ENCODE measurements at places on chromosomes 13 and 19.
A peak's percentile ranks its signal among the peaks of the same experiment; 100 is the strongest.

- no peak for DNase-seq
Measured at GRCh38 chr19:2217591-2217990, 18.5 kb downstream of the PLEKHJ1 start.

DNA sequence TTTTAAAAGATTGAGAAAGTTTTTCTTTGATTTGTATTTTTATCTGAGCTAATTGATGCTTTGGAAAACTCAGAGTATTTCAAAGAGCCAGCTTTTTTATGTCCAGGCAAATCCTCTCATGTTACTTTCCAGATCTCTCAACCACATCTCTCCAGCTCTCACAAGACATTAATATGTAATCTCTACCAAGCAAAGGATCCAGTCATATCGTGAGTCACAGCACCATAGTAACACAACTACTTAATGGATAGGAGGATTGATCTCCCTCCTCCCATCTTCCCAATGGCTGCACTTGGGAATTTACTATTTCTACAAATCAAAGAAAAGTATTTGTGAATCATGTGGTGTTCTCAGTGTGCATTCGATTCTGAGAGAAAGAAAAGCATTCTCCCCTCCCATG is 63.3 kb downstream of the POU4F1 start:
- no peak for DNase-seq

DNA sequence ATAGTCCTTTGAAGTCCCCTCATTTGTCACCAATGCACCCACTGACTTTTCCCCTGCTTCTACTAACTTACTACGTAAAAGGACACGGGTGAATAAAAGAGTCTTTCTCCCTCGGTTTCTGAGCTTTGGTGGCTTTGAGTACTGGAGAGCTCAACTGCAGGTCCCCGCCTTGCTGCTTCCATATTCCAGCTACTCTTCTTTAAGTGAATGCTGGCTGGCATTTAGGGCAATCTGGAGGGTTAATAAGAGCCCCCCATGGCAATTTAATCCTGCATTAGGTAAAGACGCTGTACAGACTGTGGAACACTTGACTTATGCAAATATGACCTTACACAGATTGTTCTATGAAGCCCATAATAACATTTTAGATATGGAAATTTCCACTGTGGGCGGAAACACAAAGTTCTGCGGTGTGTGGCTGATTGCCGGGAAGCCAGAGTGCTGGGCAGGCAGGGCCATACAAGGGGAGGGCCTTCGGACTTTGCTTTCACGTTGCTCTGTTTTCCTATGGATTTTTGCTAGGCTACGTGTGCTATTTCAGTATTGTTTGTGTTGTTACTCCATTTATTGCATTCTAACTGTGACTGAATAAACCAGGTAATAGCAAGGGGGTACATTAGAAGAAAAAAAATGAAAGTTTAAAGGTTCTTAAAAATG is 97.5 kb downstream of the SLC10A2 start:
- DNase-seq = no peak

DNA sequence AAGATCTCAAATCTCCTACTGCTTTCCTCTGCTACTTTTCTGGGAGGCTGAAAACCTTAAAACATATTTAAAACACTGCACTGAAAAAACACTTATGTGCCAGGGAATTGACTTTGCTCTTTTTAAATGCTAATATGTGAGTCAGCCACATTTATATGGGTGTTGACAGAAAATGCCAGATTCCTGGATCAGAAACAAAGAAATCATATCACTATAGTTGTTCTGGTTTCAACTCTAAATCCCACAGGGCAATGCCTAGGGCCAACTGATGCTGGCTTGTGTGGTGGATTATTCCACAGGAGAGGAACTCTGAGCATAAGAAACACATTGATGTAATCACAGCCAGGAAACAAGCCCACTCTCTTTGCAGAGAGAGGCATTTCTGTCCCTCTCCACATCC is 1439.0 kb upstream of the SPRY2 start:
- peak; percentile 8 for DNase-seq

DNA sequence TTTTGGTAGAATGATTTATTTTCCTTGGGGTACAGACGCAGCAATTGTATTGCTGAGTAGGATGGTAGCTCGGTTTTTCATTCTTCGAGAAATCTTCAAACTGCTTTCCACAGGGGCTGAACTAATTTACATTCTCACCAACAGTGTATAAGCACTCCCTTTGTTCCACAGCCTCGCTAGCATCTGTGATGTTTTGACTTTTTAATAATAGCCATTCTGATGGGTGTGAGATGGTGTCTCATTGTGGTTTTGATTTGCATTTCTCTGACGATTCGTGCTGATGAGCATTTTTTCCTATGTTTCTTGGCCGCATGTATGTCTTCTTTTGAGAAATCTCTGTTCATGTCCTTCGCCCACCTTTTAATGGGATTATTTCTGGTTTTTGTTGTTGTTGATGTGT is 54.8 kb upstream of the UQCRFS1 start:
- DNase-seq = no peak

DNA sequence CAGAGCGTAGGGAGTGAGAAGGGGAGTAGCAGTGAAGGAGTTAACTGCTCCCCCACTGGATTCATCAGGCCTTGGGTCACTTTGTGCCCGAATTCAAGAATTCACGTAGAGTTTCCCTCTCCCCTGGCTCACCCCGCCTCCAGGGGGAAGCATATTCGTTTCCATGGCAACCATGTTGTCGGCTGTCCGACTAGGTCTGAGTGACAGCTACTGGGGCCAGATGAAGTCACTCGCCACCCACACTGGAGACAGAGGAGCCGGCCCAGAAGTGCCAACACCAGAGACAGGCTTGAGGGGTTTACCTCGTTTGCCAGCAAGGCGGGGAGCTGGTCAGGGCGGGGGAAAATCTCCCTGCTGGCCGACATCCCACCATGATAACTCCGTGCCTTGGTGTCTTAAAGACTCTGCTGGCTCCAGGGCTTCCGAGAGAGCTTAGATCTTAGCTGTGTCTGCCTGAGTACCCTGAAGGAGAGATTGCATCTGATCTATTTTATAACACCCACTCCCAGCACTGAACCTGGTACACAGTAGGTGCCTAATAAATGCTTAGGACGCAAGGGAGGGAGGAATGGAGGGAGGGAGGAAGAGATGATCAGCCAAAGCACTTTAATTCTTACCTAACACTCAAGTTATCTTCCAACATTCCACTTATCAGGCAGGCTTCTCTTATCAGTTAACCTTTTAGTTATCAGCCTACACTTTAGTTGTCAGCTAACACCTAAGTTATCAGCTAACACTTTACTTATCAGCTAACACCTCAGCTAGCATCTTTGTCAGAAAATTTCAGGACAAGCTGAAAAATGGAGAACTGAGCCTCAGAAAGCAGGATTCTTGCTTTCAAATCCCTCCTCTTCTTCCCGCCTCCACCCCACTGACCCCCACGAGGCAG is 57.2 kb upstream of the ZNRF4 start:
- peak; percentile 45 for DNase-seq

DNA sequence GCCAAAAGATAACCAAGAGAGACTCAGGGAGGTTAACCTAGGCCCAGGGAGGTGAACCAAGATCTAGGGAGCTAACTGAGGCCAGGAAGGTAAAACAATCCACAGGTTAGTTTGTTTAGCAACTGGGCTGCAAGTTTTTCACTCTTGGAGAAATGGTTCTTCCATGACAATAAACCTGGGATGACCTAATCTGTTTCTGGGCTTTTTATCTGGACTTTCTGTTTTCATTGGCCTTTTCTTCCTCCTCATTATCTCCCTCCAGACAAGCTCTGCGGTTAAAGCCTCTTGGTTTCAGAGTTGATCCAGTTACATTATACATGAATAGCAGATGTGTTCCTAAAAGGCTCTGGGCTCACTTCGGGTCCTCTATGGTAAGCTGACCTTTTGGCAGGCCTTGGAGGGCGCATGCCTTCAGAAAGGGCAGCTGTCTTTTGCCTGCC is 44.2 kb downstream of the PCDH8 start:
- DNase-seq = no peak

DNA sequence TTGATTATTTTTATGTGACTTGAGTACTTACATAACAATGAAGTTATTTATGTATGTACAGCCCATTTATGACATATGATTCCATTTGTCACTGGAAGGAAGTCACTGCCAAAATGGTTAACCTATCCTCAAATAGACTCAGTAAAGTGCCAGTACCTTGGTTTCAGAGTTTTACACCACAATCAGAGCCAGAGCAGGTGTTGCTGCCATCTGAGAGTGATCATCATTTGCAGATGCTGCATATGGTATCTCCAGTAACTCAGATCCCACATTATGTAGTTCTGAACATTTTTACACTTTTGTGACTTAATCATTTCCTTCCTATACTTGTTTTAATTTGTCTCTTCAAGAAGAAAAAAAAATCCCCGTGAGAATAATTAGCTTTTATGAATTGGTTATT is 313.3 kb downstream of the HS6ST3 start:
- no peak for DNase-seq

GRCh38 chr13:28058866-28059613 is 41.3 kb downstream of the FLT3 start:
- peak; percentile 51 for DNase-seq

DNA sequence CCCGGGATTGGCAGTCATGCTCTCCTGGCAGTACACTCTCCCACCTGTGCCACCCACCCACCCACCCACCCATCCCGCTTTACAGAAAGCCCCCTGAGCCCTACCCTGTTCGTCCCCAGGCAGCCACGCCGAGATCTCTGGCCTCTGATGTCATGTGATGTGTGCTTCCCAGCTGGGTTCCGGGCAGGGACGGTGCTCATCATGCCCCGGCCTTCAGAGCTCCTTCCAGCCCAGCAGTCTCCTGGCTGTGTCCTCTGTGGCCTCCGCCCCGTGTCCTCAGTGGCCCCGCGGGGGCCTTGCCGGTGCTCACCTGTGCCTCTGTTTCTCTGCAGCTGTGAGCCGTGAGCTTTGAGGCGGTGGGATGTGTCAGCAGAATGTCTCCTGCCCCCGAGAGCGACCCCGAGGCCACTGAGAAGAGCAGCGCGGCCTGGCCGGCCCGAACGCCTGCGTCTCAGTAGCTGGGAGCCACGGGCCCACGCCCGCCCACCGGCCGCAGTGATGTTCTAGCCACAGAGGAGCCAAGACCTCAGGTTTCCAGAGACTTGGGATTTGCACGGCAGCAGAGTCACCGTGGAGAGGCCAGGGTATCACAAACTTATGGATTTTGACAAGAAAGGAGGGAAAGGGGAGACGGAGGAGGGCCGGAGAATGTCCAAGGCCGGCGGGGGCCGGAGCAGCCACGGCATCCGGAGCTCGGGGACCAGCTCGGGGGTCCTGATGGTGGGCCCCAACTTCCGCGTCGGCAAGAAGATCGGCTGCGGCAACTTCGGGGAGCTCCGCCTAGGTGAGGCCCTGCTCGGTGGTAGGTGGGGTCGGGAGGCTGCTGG is 28.4 kb downstream of the CSNK1G2 start:
- DNase-seq = no peak

DNA sequence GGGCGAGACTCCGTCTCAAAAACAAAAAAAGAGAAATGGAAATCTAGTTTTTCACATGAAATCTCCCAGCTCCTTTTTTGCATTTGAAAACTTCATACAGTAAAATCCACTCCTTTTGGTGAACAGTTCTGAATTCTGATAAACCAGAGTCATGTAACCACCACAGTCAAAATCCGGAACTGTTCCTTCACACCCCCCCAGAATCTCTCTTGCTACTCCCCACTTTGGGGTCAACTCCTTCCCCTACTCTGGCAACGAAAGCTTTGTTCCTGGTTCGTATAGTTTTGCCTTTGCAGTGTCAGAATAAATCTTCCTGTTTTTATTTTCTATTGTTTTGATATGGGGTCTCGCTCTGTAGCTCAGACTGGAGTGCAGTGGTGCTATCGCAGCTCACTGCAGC is 23.7 kb downstream of the RCN3 start:
- no peak for DNase-seq

- DNase-seq = no peak
Measured at GRCh38 chr19:55461974-55462626, 658 bp upstream of the ISOC2 start.

DNA sequence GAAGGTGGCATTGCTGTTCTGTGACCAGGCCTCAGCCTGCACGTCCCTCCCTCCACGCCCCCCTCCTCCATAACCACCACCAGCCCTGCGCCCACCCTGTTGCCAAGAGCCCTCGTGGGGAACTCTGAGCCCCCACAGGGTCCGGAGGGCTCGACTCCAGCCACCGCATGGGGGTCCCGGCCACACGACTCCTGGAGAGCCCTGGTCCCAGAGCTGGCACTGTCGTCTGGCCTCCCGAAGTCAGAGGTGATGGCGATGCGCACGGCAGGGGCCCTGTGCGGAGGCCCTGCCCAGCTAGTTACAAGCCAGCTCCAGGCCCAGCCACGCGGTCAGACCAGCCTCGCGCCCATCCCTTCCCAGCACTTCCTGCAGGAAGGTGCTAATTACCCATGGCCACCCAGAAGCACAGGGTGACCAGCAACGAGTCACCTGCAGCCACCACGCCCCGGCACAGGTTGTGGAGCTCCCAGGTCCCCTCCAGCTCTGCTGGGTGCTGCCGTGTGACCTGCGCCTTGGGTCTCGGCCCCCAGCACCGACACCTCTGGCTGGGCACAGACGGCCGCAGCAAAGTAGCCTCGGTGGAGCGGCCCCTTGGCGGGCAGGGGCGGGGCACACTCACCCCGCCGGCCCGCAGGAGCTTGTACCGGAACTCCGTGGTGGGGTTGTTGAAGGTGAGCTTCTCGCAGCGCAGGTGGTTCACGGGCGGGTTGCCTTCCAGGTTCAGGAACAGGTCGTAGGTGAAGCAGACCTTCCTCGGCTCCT is 49.6 kb downstream of the MLLT1 start:
- no peak for DNase-seq

DNA sequence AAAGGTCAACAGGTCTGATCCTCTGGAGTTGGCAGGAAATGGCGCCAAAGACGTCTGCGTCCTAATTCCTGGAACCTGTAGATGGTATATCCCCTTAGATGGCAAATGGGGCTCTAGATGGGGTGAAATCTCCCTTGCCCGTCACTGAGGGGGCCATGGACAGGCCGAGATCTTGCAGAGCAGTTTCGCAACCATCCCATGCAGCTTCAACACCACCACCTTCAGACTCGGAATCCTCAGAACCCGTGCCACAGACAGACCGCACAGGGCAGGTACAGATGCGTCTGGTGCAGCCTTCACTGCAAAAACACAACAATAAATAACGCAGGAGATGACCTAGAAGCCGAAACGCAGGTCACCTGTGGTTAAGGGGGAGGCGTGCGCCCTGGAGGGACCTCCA is 17.7 kb downstream of the REXO1 start:
- no peak for DNase-seq

- DNase-seq = no peak
Measured at GRCh38 chr19:47660435-47660832, 51.5 kb downstream of the BICRA start.

DNA sequence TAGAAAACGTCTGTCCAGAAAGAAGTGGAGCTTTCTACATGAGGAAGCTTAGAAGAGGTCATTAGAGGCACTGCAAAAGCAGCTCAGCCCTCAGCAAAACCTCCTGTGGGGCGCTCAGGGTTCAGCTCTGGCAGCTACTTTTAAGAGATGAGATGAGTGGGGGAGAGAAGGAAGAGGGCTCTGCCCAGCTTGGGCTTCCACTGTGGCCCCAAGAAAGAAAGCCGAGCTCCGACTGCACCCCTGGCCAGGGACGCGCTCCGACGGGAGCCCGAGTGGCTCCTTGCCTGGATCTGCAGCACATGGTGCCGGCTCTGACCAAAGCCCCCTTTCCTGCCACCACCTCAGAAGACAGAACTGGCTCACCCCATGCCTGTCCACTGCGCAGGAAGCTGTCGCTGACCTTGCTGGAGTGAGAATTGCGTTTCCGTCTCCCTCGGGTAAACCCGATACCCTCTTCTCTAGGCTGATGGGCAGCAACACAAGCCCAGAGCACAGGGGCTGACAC is 36.4 kb downstream of the NAXD start:
- no peak for DNase-seq

Data from BE2C (cell line).